H7 (cell line): ENCODE measurements at places on chromosomes 2 and 18. TPM values are rescaled to one million over a fixed set of nuclear protein-coding genes. Genes with fewer than 3 reads are reported as not detected.
A peak's percentile ranks its signal among the peaks of the same experiment; 100 is the strongest.

DNA sequence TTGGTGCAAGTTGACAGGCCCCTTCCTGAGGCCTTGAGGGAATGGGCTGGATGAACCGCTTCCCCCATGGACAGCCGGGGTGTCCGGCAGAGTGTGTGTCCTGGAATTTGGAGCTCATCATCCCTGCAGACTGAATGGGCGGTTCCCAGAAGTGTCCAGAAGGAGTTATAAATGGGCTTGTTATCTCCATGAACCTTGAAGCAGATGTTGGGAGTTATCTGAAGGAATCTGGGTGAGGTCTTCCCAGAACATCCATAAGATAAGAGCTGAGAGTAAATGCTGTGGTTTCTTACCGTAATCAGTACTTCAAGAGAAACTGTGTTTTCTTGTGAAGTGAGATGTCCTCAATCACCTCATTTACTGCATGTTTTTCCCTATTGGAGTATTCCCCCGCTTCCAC is 21.1 kb downstream of the PLB1 start:
- DNase-seq, result no peak

DNA sequence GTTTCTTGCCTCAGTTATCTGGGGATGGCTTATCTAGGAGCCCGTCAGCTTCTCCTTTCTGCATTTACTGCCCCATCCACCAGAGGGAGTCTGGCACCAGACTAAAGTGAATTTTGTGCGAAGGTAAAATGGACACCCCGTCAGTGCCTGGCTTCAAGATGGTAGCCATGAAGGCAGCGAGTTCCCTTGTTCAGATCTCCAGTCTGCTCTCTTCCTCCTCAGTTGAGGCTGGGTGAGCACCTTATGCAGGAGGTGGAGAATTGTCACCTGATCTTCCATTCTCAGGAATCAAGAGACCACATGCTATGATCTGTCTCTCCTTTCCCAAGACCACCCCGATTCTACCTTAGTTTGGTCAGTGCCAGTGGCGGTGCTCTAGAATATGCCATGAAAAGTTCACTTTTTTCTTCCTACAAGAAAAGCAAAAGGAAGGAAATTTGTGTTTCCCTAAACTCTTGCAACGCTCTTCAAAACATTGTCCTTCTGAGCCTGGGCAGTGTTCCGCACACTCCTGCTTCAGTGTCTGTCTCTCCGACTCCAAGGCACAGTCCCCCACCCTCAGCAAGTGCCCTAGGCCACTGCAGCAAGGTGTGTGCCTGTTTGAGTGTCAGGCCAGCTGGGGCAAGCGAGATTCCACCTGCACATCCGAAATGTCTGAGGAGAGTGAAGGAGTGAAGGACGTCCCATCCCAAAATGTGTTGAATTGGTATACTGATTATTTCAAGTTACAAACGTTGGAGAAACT is 168.6 kb downstream of the SS18 start:
- DNase-seq, result peak; percentile 52

DNA sequence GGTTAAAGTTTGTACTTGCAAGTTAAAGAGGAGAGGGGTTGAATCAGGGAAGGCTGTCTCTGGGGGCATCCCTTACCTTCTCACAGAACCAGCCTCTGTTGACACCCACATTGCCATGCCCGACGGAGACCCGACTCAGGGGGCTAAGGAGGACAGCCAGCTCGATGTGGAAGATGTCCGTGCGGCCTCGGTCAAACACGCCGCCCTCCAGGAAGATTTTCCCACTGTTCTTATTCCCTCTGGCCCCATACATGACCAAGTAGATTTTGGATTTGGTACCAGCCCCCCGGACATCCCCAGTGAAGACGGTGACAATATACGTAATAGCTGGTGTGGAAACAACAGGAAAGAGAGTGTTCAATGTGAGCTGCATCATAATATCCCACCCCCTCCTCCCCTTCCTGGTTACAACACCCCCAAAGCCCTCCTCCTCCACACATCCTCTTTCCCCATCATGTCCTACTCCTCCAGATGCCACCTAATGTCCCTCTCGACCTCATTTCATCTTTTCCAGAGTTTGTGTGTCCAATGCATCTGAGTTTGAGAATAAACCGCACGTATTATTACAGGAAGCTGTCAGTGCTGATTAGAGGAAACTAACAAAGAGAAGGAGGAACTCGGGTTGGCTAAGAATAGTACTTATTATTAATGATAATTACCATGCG is 55.7 kb downstream of the LOXHD1 start:
- no peak for DNase-seq

DNA sequence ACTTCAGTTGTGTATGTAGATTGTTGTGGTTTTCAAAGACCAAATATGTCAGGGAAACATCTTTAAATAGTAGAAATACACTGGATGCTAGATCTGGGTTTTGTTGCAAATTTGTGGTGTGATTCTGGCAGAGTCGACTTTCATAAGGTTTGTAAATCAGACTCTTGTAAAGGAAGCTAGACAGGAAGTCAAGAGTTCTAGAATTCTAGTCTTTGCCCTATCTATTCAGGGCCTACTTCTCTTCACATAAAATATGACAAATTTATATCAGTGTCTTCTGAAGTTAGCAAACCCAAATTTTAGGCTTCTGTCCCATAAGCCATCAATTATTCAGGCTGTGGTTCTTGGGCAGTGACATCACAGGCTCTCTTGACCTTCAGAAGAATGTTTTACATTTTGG is 1579.2 kb upstream of the PIK3C3 start:
- DNase-seq, result no peak

Gene EPHA4
- 9.9 and 20.2 TPM in 2 replicates for total RNA-seq

DNA sequence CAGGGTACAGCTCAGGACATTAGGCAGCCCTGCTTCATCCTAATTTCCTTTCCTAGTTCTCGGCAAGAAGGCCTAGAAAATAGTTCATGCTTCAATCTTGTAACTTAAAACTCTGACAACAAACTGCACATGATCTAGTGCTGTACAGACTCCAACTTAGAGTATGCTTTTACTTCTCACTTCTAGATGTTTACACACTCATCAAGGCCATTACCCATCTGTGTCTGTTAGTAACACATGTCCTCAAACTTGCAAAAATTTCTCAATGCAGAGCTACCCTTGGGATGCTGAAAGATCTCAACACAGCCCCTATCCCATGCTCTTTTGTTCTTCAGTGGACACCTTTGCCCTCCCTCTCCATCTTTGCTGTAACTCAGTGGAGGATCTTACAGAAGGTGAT is 252.0 kb downstream of the OSR1 start:
- DNase-seq, result no peak
